ENCODE measurements at places on chromosomes 3 and 15.

DNA sequence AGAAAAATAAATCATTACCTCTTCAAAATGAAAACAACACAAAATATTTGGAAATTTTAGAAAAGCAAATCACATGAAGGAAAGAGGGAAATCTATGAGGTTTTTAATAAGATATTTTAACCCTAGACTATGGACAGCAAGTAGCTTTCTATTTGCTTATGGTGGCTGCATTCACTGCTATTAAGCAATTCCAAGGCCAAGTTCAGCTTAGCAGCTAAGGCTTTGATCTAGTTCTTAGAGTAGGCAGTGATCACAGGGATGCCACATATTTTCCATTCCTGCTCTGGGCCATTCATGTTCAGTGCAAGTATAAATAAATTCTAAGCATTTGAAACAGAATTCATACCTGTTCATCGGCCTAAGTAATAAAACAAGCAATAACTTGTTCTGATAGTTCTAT lies 235.3 kb downstream of the CDIN1 start:
- no peak for DNase-seq

GRCh38 chr15:33278816-33279612 lies 31.8 kb upstream of the RYR3 start:
- no peak for DNase-seq

DNA sequence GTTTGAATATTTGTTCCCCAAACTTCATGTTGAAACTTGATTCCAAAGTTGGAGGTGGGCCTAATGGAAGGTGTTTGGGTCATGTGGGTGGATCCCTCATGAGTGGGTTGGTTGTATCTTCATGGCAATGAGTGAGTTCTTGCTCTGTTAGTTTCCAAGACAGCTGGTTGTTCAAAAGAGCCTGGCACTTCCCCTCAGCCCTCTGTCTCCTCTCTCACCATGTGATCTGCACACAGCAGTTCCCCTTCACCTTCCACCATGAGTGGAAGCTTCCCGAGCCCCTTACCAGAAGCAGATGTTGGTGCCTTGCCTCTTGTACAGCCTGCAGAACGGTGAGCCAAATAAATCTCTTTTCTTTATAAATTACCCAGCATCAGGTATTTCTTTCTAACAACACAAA lies 327.1 kb upstream of the SLCO3A1 start:
- DNase-seq, result no peak

DNA sequence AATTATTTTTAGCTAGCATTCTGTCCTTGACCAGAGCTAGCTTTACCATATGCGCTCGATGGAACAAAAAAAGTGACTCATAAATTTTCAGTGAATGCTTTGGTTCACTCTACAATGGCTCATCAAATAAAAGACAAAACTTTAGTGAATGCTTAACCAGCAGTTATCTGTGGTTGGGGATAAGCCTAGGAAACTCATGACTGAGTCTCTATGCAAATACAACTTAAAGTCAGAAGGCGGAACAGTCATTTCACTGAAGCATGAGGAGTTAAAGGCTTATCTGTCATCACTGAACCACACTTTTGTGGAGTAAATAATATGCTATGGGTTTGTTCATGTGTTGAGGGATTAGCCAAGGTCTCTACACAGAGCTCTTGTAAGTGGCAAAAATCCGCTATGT lies 308.4 kb downstream of the SQOR start:
- no peak for DNase-seq

DNA sequence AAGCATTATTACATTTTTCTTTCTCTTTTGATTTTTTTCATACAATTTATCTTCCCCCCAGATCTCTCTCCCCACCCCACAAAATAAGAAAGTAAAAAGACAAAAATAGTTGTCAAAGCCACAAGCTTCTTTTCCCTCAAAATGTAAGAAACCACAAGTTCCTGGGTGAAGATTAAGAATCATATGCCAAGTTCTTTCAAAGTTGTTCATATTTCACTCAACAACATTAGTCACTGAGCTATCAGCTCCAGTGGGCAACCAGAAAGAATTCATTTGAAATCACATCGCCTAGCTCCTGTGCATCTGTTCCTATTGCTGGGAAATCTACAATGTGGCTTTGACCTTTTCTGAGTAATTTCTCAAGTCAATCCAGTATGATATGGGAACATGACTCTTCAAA lies 681.6 kb upstream of the ARPP21 start:
- DNase-seq, result no peak

- DNase-seq, result no peak
Observed at GRCh38 chr15:66822114-66822513, 120.1 kb downstream of the SMAD6 start.

GRCh38 chr15:70089692-70089971 lies 8.1 kb downstream of the TLE3 start:
- DNase-seq, result no peak

- DNase-seq, result no peak
Observed at GRCh38 chr3:99970198-99970597, 144.1 kb downstream of the FILIP1L start.

- DNase-seq, result no peak
Observed at GRCh38 chr3:6717026-6717943, 143.6 kb upstream of the GRM7 start.

DNA sequence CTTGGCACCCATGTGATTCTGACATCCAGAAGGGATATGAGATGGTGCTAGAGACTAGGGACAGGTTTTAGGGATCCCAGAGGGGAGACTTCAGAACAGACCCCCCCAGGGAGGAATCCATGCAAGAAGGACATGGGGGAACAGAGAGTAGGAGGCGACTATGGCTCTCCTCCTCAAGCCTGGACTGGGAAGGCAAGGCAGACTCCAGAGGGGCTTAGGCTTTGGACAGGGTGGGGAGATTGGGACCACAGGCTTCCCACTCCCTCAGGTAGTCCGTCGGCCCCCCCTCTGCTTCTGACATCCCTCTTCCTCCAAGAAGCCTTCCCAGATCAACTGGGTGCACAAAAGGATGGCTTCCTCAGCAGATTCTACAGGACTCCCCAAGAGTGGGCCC lies 3.0 kb upstream of the VIPR1 start:
- no peak for DNase-seq

- DNase-seq, result no peak
Observed at GRCh38 chr3:129312021-129312639, 33.5 kb downstream of the HMCES start.

DNA sequence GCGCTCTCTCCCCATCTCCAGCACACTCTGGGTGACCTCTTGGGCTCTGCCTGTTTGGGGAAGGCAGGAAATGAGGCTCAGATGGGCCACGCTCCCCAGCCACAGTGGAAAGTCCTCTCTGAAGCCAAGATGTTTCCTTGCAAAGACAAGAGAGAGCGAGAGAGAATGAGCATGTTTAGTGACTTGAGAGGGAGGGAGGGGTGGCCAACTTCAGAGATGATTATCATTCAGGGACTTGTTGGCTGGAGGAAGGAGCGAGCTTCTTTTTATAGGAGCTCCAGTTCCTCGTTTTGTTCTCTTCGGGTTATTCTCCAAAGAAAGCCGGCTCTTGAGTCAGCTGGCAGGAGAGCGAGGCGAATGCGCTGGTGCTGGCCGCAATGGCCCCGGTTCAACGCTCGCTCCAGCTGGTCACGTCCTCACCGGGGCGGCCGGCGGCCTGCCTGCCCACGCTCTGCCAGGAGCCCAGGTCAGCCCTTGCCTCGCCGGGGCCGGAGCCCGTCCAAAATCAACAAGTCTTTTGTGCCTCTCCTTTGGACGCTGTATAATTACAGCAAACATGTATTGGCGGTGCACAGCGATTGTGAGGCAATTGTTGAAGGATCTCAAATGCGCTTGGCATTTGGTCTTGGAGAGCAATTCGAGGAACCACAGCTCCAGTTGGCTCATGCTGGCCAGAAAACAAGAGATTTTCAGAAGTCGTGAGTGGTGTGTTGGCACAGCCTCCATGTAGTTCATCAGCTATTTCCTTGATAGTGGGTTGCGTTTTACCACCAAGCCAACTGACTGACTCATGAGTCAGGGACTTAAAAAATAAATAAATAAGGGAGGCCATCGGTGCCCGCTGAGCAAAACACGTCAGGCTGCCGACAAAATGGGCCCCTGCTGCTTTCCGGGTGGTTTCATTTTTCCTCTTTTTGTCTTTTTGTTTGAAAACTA lies 288.6 kb downstream of the UACA start:
- no peak for DNase-seq

GRCh38 chr3:56373386-56373785 lies 94.9 kb downstream of the ERC2 start:
- DNase-seq, result no peak

DNA sequence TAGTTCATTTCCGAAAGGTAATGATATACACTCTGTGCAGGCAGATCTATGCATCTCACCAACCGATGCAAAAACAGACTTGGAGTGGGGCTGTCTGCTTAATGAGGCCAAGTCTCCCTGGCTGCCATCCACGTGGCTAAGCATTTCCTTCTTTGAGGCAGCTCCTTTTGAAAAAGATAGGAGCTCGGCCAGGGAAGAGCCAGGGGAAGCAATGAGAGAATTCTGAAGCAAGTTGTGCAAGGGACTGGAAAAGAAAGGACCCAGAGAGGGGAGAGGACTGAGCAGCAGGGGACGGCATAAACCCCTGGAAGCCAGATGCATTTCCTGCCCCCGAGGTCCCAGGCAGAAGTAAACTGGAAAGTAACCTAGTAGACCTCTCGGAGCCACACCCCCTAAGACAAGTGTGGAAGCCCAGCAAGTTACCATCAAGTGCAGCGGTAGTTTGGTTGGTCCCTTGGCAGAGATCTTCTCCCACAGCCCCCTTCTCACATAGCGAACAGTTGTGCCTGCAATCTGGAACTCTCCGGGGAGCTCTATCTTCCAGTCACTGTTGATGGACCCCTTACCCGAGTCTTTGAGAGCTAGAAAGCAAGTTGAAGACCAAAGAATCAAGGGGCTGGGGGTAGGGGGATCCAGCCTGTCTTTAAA lies 288.2 kb downstream of the ADAMTS17 start:
- no peak for DNase-seq

GRCh38 chr3:29601861-29602585 lies 321.2 kb downstream of the RBMS3 start:
- DNase-seq, result no peak

GRCh38 chr3:124777762-124778470 lies 47.7 kb downstream of the UMPS start:
- DNase-seq, result no peak

DNA sequence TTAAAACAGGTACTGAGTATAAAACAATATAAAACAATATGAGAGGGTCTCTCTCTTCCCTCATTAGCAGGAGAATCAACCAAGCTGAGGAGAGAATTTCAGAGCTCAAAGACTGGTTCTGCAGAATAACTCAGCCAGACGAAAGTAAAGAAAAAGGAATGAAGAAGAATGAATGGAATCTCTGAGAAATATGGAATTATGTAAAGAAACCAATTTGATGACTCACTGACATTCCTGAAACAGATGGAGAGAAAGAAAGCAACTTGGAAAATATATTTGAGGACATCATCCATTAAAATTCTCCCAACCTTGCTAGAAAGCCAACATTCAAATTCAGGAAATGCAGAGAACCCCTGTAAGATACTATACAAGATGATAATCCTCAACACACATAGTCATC lies 630.9 kb downstream of the PYDC2 start:
- no peak for DNase-seq

DNA sequence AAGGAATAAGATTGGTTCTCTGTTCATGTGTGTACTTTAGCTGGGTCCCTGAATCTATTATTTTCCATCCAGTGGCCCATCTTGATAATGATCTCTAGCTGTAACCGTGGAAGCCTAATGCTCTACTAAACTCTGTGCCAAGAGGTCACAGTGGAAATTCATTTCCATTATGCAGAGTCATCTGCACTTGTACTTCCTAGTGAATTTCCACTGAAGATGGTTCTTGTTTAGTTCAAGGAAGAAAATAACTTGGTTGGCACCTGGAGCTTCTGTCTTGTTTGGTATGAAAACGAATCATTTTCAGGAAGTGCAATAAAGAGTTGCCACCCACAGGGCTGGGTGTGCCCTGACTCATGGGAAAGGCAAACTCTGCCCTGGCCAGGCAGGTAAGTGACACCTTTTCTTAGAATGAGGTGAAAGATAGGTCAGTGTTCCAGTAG lies 10.3 kb downstream of the LPP start:
- no peak for DNase-seq

DNA sequence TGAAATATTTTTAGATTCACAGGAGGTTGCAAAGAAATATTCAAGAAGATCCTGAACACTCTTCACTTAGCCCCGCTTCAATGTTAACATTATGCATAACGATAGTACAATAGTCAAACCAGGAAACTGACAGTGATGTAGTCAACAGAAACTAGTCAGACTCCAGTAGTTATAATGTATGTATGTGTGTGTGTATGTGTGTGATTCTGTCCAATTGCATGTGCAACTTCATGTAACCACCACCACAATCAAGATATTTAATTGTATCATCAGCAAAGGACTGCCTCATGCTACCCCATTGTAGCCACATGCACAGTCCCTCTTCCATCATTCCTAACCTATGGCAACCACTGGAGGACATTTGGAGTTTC lies 77.9 kb downstream of the APBA2 start:
- no peak for DNase-seq

GRCh38 chr15:47339800-47340570 lies 377.3 kb upstream of the SEMA6D start:
- DNase-seq, result no peak

GRCh38 chr15:51750792-51751696 lies at the start of gene TMOD2:
Gene TMOD2, plus strand, starts transcription at chr15:51751597. Its CDS starts 14,845 bp downstream, at chr15:51766442.
- DNase-seq, result no peak

DNA sequence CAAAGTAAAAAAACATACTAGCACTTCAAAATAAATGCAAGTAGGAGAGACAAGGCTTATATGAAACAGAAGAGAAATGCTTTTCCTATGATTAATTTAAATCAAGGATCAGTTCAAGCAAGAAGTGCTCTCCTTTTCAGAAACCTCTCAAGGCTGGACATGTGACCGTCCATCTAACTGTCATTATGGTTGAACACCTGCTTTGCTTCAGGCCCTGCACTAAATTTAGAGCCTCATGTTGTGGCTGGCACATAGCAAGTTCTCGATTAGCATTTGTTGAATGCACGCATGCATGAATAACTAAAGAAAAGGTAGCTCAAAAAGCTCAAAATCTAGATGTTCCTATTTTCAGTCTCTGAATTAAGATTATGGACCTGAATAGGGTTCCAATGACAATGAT lies 82.0 kb downstream of the SV2B start:
- no peak for DNase-seq

GRCh38 chr15:53256457-53256856 lies 466.3 kb upstream of the ONECUT1 start:
- DNase-seq, result no peak

GRCh38 chr15:66655997-66656396 lies 46.0 kb upstream of the SMAD6 start:
- DNase-seq, result no peak

DNA sequence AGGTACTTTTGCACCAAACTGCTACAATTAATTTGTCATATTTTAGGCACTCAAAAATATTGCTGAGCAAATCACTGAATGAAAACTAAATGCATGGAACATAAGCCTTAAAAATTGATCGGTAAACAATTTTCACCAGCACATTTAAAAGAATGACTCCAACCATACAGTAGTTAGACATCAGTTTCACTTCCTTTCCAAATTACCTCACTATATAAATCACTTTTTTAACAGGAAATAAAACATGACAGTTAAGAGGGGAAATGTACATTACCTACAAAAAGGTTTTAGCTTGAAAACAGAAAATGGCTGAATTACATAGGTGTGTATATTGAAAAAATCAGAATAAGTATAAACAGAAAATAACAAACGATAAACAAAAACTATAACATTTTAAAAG lies 108.4 kb downstream of the SERPINI1 start:
- DNase-seq, result no peak
